ENCODE measurements at places on chromosomes 5 and 9. TPM values are rescaled to one million over a fixed set of nuclear protein-coding genes. Genes with fewer than 3 reads are reported as not detected.

DNA sequence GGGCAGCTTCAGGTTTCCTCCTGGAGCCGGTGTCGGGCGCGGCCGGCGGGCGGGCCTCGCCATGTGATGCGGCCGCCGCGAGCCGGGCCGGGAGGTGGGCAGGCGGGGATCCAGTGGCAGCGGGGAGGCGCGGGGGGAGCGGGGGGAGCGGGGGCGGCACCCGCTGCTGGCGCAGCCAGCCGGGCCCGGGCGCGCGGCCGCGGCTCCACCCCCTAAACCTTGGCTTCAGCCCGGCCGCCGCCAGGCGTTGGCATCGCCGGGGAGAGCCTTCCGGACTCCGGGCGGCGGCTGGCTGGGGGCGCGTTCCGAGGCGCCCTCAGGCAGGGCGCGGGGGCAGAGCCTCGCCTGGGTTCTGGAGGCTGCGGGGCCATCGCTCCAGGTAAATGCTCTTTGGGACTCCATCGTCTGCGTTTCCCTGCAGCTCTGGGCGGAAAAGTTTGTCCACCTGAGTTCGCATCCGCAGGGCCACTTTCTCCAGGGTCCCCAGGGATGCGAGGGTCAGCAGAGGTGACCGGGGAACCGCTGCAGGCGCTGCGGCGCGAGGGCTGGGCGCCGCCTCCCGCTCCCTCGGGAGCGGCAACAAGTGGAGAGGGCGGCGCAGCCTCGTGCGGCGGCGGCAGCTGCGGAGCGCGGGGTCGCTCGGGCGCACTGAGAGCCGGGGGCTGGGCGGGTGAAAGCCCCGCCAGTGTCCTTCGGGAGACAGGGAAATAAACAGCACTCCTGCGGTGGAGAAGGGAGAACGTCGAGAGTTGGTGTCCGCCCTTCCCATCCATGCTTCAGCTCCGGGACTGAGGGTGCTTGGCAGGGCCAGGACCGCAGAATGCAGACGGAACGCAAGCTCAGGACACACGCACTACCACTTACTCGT, at the start of gene ARHGEF28:
Gene ARHGEF28 (plus strand): TSS at position 253 of the 868 bp plus-strand sequence. CDS start 58,656 bp downstream, outside the sequence.
- DNase-seq = peak; percentile 42

DNA sequence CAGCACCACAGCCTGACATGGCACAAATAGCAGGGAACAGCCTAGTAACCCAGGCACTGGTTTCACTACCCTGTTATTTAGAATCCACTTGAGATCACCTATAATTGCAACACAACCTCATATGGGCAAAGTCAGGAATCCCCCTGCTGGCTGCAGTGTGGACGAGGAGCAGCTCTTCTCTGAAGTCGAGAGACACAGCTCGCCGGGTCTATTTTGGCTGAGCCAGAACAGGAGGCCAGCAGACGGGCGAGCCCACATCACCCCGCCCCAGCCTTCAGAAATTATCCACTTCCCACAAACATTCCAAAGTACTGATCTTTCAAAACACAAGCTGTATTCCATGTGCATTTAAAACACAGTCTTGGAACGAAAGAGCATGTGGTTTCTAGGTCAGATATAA, 179.0 kb downstream of the ROR2 start:
- DNase-seq = no peak

DNA sequence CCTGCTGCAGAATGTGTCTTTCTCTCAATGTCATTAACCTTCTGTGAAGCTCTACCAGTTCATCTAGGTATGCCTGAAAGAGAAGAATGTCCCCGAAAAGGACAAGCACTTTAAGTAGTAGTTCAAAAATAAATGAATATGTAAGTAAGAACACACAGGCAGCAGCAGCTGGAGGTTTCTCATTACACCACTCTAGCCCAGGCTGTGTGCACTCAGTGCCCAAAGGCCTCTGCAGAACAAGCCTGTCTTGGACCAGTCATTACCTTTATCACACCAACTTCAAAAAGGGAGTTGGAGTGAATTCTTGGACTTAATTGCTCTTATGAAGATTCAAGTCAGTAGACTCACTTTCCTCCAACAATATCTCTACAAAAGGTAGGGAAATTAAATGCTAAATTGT, 268.8 kb downstream of the MLLT3 start:
- DNase-seq = no peak

DNA sequence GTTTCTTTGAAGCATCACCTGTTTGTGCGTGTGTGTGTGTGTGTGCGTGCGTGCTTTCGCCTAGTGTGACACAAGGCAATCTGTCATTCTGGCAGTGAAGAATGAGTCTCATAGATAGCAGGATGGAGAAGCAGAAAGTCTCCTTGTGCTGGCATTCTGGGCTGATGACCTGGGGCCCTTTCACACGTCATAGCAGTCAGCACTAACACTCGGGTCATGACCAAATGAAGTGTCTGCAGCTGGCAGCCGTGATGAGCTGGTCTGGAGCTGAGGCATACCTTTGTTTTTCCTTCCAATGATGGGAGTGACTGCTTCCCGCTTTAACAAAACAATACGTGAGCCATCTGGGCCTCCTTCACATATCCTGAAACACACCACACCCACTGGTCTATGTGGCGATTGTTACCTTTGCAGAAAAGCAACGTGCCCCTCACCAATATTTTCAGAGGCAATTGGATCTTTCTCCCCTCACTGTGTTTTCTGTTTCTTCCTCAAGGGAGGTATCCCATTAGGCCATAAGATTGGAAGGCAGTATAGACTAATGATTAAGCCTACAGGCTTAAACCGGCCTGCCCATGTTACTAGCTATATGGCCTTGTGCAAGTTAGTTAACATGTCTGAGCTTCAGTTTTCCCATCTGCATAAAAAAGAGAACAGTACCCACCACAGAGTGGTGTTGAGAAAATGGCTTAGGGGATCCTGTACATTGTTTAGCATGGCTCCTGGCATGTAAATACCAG, 88.8 kb downstream of the SREK1 start:
- DNase-seq = no peak

- DNase-seq = no peak
Measured at GRCh38 chr5:15008921-15009320, 137.3 kb upstream of the ANKH start.

- no peak for DNase-seq
Measured at GRCh38 chr9:2150338-2150737, 135.2 kb downstream of the SMARCA2 start.

DNA sequence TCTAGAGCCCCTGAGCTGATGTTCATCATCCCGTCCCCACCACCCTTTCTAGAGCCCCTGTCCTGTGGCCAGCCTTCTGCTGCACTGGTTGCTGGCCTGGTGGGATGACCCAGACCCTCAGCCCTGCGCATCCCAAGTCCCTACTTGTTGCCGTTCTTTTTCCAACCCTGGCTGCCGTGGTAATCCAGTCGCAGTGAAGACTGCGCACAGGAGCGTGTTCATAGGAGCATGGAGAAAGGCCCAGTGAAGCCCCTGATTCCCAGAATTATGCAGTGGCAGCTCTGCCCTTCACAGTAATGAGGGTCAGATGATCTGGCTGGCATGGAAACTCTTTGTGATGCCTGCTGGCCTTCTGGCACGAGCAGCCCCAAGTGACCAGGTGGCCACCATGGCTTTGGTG, 183.3 kb downstream of the CACNA1B start:
- DNase-seq = no peak

GRCh38 chr9:93207326-93207814, 23.4 kb downstream of the WNK2 start:
- no peak for DNase-seq

DNA sequence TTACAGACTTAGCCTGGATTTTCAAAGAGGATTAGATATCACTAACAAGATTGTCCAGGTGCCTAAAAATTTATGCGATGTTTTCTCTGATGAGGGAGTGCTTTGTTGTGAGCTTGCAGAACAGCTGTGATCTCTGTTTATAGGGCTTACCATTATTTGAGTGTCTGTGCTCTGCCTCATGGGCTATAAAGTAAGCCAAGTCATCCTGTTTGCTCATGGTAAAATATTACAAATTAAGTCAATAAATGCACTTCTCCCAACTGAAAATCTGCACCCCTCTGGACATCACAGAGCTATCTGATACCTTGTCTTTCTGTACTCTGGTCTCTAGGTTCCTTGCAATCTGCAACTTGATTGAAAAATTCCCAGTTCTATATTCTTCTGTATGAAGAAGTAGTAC, 293.4 kb upstream of the ACTBL2 start:
- no peak for DNase-seq

GRCh38 chr5:35863159-35863558, 6.5 kb downstream of the IL7R start:
- peak; percentile 30 for DNase-seq

GRCh38 chr5:154197801-154198491, 7.4 kb downstream of the GALNT10 start:
- DNase-seq = peak; percentile 71

- DNase-seq = no peak
Measured at GRCh38 chr9:28120626-28121025, 547.3 kb upstream of the C9orf72 start.

DNA sequence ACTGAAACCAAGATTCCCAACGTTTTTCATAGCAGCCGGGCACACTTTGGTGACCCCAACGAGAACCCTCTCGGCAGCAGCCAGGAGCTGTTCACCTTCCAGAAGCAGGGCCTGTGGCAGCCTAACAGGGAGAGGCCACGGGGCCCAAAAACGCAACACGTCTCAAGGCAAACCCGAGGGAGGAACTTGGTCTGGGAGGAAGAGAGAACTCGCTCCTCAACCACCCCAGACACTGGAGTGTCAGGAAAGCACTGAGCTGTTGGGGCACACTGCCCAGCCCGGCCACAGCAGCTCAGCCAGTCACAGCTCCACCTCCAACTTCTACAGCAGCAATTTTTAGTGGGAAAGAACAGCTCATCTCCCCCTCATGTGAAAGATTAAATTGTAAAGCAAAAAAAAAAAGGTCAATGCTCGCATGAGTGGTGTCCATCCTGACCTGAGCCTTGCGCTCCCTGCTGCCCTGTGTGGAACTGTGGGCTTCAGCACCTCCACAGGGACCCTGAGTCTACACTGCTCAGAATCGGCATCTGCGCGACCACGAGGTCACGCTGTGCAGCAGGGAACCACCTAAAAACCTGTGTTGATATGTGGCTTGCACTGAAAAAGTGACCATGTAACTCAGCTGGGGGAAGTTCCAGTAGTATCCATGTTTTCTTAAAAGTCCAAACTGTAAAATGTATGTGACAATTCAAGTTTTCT, 55.0 kb downstream of the IPPK start:
- DNase-seq = no peak

- no peak for DNase-seq
Measured at GRCh38 chr9:21969011-21969940, 24.9 kb downstream of the CDKN2A start.

GRCh38 chr5:118548761-118549720, 439.3 kb downstream of the DTWD2 start:
- no peak for DNase-seq

- DNase-seq = no peak
Measured at GRCh38 chr5:178535299-178536175, 54.7 kb downstream of the COL23A1 start.

- DNase-seq = no peak
Measured at GRCh38 chr9:93818827-93819472, 136.2 kb downstream of the BARX1 start.

- DNase-seq = no peak
Measured at GRCh38 chr9:90943341-90943740, 141.7 kb downstream of the SYK start.

DNA sequence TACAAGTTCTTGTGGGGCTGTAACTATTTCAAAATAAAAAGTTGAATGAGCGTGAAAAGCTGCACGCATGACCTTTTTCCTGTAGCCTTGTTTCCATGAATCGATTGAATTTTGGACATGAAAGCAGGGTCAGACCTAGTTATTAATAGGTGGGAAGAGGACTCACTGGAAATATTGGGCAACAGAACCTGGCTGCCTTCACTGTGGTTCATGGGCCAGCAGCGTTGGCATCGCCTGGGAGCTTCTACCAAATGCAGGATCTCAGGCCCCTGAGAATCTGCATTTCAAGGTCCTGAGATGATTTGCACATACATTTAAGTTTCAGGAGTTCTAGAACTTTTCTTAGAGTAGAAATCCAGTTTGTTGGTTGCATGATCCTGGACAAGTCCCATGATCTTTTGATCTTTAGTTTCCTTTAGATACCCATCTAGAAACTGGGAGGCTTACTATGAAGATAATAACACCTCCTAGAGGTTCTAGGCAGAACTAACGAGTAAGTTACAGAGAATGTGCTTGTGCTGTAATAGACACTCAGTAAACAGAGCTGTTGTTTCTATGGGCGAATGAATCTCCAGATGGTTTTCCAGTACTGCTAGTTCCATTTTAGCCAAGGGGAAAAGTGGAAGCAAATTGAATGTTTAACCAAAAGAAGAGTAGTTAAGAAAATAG, 12.4 kb downstream of the ANKRD33B start:
- no peak for DNase-seq

DNA sequence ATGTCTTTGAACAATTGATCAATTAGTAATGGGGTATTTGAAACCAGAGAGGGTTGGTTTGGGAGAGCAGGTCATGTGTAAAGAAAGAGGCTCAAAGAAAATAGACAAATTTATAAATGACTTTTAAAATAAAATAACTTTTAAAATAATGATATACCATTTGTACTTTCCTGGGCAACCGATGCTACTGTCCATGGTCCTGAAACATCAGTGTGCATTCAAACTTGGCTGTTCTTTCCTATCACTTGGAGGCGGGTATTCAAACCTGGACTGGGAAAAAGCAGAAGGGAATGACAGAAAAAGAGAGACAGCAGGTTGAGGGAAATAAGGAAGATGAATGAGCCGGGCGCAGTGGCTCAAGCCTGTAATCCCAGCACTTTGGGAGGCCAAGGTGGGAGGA, 1446.4 kb upstream of the WWC1 start:
- DNase-seq = no peak

GRCh38 chr5:147190331-147190730, 44.5 kb upstream of the STK32A start:
- no peak for DNase-seq

GRCh38 chr5:133205204-133205603, 153.4 kb downstream of the HSPA4 start:
- no peak for DNase-seq

DNA sequence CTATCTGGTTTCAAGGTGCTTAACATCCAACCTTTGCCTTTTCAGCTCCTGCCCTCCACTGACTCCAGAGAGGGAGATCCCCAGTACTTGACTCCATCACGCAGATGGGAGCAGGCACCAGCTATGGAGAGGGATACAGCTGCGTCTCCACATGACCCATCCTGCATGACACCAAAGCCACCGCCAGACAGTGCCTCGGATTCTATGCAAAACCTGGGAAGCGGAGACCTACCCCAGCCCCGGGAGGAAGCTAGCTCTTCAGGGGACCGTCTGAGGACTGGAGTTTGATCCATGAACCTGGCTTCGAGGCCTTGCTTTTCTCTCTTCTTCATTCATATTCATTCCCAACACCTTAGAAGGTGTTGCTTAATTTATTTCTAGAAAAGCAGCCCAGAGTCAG, 24.8 kb downstream of the HRH2 start:
- DNase-seq = no peak

GABRA6 gene
- total RNA-seq = not detected

TRPM3 gene
- total RNA-seq = not detected

ARSI gene
- total RNA-seq = not detected

TSSK1B gene
- total RNA-seq = not detected

C8G gene
- 0.90 TPM for total RNA-seq

APBA1 gene
- 0.23 TPM for total RNA-seq

ALDH1B1 gene
- total RNA-seq = 31.8 TPM

IGFBPL1 gene
- total RNA-seq = not detected

SLC23A1 gene
- total RNA-seq = not detected

ANKRD34B gene
- not detected for total RNA-seq
